ENCODE measurements at places on chromosomes 7 and 10.

DNA sequence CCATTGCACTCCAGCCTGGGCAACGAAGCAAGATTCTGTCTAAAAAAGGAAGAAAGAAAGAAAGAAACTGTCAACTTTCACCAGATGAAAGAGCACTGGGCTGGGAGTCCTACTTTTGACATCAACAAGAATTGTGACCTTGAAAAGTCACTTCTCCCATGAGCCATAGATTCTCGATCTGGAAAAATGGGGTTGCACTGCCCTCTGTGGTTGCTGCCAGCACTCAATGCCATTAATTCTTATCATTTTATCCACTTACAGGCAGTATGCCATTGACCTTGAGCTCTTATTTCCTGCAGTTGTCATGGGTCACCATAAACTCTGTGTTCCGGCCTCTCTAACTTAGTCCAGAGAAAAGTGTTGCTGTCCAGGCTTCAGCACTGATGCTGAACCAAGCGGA, 137.2 kb downstream of the NOC3L start:
- DNase-seq: no peak

DNA sequence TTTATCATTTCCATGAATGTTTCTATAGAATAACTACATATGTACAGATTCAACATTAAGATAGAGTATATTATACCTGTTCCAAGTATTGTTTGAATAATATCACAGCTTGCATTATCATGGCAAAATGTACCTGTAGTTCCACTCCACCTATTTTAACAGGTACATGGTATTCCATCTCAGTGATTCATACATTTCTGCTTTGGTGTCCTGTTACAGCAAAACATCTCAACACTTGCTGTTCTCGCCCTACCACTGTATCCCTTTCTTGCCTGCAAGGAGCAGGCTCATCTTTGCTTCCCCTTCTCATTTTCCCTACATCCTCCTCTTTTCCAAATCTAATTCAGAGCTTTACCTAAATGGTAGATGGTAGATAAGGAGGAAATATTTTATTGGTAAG, 27.1 kb upstream of the SGCE start:
- no peak for DNase-seq

GRCh38 chr10:129123428-129123827, 343.6 kb upstream of the MGMT start:
- no peak for DNase-seq

- no peak for DNase-seq
Measured at GRCh38 chr10:130737621-130738020, 573.9 kb downstream of the TCERG1L start.

- no peak for DNase-seq
Measured at GRCh38 chr7:142301923-142302550, 44.2 kb upstream of the PRSS58 start.

GRCh38 chr7:33671531-33672262, 233.6 kb upstream of the BMPER start:
- DNase-seq: no peak

DNA sequence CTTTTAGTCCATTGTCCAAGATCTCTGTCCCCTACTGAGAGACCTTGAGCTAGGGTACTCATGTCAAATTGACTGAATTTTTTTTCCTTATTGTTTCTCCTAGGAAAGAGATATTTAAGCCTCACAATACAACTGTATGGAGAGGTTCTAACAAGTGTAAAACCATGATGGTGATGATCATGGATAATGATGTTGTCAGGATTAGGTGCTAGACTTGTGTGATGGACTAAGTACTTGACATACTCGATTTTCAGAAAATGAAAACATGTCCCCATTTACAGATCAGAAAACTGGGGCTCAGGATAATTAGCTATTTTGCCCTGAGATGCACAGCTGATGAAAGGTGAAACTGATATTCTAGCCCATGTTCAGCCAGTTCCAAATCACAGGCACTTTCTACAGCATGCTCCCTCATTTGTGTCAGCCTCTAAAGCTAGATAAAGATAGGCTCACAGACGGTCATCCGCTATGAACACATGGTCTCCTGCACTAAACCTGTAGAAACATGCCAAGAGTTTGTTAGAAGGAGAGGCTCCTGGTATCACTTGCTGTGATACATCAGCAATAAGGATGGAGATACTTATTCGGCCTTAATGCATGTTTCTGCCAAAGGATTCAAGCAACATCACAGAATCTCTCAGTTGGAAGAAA, 67.6 kb downstream of the CREB3L2 start:
- no peak for DNase-seq

DNA sequence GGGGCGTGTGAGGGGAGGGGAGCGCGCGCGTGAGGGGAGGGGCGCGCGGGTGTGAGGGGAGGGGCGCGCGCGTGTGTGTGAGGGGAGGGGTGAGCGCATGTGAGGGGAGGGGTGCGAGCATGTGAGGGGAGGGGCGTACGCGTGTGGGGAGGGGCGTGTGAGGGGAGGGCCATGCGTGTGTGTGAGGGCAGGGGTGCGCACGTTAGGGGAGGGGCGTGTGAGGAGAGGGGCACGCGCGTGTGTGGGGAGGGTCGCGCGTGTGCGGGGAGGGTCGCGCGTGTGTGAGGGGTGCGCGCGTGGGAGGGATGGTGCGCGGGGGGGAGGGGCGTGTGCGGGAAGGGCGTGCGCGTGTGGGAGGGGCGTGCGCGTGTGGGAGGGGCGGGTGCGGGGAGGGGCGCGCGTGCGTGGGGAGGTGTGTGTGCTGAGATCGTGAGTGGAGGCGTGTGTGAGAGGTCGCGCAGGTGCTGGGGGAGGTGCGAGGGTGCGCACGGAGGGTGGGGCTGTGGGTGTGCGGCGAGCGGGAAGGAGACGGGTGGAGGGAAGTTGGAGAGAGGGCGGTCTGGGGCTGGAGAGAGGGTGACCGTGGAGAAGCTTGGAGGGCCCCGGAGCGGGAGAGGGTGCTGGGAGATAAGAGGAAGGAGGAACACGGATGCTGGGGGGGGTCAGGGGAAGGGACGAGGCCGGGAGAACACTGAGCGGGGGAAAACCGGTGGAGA, 19.7 kb downstream of the MXI1 start:
- DNase-seq: peak; percentile 74

- no peak for DNase-seq
Measured at GRCh38 chr7:150939466-150939865, 38.7 kb downstream of the KCNH2 start.

DNA sequence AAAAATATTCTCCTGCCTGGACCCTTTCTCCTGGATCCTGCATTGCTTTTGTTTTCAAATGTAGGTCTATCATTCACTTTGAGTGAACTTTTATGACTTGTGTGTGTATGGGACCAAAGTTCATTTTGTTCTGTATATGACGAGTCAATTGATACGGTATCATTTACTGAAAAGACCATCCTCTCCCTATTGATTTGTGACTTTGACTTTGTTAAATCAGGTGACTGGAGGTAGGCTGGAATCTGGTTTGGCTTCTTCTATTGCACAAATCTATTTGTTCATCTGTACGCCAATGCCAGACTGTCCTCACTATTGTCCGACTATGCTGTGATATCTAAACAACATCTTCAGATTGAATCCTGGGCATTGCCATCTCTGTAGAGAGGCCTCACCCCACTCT, 5.3 kb upstream of the ARMS2 start:
- no peak for DNase-seq

- no peak for DNase-seq
Measured at GRCh38 chr7:125355899-125356298, 426.3 kb upstream of the POT1 start.

DNA sequence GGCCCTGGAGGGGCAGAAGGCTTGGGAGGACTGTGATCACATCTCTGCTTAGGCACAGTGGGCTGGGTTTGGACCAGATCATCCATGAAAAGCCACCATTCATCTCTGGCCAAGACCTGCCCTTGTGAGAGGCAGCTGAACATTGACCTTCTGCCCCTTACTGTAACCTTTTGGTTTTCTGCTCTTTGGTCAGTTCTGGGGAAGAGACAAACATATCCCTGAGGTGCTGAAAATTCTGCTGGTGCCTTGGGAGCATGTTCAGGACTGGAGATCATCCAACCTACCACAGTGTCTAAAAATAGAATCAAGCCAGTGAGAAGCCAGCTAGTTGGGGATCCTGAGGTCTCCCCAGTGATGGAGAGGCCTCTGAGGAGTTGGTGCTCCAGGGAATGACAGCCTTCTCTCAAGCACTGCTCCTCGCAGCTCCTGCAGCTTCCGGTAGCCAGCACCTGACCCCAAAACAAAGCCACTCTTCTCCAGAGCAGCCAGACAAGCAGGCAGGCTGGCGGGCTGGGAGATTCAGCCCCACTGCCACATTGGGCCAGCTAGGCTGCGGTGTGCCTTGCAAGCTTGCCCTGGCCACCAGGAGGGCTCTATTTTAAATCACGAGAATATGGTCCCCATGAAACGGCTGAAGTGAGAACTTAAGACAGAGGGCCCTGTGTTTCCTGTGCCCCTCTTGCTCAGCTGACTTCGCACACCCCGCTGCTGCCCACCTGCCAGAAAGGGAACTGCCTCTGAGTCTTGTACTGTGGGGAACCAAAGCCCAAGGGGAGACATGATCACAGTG, 37.8 kb upstream of the UBE2H start:
- no peak for DNase-seq

DNA sequence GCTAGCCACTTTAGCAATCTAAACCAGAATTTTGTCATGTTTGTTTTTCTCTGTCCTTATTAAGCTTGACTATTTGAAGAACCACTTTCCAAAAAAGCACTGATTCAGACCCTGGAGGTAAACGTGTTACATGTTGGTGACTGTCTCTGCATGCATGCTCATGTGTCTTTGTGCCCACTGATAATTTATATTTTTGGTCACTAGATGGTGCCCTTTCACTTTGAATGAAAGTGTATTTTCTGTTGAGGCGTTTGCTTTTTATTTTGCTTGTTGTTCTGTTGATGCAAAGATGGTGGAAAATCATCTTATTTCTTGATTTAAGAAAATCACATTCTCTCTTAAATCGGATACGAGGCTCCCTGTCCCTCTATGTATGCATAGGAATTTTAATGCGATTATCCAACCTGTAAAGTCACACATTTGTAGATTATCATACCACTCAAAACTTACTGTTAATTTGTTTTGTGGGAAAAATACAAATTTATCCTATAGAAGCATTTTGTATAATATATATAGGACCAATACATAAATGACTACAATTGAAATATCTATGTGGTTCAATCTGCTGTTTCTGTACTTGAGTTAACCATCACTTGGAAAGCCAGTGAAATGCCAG, 269.3 kb downstream of the BICC1 start:
- DNase-seq: no peak

DNA sequence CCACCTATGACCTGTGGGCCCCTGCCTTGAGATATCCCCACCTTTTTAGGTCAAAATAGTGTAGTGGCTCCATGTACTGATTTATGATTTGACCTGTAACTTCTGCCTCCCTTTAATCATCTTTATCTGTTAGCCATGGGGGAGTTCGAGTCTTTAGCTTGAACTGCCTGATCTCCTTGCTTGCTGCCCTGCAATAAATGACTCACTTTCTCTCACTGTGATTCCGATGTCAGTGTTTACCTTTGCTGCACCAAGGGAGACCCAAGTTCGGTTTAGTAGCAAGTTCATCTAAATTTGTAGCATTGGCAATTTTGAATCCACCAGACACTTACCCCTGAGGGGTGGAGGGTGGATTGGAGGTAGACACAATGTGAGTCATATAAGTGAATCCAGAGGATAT, 814.6 kb upstream of the AUTS2 start:
- DNase-seq: no peak

DNA sequence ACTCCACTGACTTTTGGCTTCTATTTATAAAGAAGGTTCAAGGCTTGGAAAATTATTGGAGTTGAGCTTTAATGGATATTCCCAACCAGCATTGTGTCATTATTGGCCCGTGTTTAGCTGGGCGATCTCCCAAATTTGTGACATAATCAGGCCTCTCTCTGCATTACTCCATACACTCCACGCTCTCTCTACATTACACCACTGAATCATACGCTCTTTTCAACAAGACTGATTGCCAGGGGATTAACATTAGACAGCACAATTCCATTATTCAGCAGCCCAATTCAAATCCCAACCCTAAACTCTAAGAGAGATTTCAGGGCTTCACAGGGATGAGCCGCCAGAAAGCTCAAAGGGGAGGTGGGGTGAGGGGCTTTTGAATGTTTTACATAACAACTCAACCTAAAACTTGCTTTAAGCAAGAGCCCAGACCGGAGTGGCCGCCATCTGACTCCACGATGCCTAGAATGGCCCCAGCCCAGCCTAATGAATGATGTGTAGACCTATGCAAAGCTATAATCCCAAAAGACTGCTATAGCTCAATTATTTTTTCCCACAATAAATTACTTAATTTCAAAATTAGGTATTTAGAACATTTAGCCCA, 61.8 kb downstream of the FGFR2 start:
- no peak for DNase-seq

- no peak for DNase-seq
Measured at GRCh38 chr7:27763983-27764508, 24.1 kb downstream of the TAX1BP1 start.

GRCh38 chr10:126917375-126917774, 12.1 kb downstream of the DOCK1 start:
- no peak for DNase-seq

- no peak for DNase-seq
Measured at GRCh38 chr7:47326808-47327207, 255.1 kb downstream of the TNS3 start.

DNA sequence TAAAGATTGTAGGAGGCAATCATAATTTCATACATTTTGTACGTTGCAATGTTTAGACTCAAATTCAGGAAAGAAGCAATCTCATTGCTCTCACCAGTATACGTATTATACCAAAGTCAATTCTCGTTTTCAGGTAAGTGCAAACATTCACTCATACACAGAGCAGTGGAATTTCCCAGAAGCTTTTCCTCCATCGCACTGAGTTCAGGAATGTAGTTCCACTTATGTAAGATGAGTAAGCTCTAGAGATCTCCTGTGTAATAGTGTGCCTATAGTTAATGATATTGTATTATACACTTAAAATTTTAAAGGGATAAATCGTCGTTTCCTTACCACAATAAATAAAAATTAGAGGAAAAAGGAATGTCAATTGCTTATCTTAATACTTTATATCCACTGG, 470.8 kb upstream of the KCND2 start:
- DNase-seq: no peak

GRCh38 chr7:55155351-55156117, 136.7 kb downstream of the EGFR start:
- DNase-seq: no peak

DNA sequence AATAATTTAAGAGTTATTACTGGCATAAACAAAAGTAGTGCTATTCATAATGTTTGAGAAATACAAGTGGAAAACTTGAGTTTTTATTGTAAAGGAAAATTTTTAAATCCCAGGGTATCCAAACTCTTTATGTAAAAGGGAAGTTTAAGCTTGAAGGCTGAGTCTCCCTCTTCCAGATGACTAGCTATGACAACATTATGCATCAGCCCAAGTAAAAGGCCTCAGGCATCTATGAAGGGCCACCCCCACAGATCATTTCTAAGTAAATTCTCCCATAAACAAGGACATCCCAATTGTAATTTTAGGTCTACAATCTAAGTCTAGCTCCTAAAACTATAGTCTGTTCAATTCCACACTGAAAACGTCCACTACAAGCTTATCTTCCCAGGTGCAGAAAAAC, 166.2 kb upstream of the STEAP1 start:
- no peak for DNase-seq

GRCh38 chr10:120613180-120613579, 156.2 kb downstream of the PLPP4 start:
- DNase-seq: no peak

GRCh38 chr10:68742397-68742796, 21.4 kb downstream of the CCAR1 start:
- no peak for DNase-seq

- DNase-seq: no peak
Measured at GRCh38 chr10:12993595-12993994, 7.9 kb downstream of the CCDC3 start.

- DNase-seq: peak; percentile 68
Measured at GRCh38 chr10:118754229-118754555, 578 bp downstream of the CACUL1 start.

GRCh38 chr7:133562621-133563020, 309.7 kb downstream of the EXOC4 start:
- DNase-seq: no peak

All from activated CD8-positive, alpha-beta memory T cell treated with anti-CD3 and anti-CD28 coated beads, Interleukin-2, amount 50 U/mL, for 48 hours (primary cell).